ENCODE measurements at places on chromosomes 7 and 10.

- DNase-seq = peak; percentile 5
These were observed 966.0 kb downstream of the LRMDA start for GRCh38 chr10:76397181-76398042.

- DNase-seq = peak; percentile 18
These were observed 47.1 kb upstream of the UCN3 start for GRCh38 chr10:5317547-5318107.

GRCh38 chr7:156157409-156158012 lies 345.2 kb upstream of the SHH start:
- no peak for DNase-seq

DNA sequence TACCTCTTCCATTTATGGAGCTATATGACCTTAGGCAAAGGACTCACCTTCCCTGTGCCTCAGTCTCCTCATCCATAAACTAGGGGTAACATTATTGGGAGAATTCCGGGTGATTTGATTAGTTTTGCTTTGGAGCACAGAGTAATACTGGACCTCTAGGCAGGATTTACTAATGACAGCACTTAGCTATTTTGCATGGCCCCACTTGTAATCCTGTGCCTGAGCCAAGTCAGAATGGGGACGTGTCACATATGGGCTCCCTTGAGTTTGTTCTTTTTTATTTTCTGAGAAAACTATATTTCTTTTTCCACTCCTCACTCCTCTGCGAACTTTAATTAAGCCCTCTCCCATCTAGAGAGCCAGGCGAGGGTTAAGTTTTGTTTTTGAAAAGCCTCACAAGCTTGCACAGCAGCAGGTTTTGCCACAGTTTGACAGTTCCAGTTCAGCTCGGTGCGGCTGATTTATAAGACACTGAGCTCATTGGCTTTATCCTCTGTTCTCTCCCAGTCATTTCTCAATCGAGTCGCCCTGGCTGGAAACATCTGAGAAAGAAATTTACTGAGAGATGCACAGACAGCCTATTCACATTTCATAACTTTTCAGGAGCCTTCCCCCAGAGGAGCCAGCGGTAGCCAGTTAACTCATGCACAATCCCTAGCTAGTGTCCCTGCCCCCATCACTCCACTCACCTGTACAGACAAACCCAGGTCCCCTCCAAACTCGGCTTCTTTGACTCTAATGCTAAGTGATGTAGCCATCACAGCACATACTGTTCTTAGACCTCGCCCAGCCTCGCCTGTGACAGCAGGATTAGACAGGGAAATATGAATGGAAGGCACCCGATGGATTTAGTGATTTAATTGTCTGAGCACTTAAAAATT lies 441.9 kb upstream of the NPVF start:
- no peak for DNase-seq

Data from mesendoderm (in vitro differentiated cells).